Jurkat, Clone E6-1 (cell line): ENCODE measurements at places on chromosomes 4 and X.

DNA sequence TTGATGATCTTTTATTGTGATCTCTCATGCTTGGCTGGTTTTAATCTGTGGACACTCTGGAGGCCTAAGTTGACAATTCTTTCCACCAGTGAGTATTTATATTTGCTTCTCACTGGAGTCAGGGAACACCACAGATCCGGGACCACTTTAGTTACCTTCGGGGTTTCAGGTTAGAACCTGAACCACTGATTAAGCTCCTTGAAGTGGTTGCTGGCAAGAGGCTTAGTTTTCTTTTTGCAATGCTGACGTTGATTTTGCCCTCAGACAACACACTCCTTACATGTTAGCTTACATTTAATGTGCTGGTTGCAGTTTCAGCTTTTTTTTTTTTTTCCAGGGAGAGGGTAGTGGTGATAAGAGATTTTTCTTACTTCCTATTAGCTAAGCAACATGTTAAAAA, 10.5 kb upstream of the ZNF330 start:
- peak; percentile 31 for DNase-seq

DNA sequence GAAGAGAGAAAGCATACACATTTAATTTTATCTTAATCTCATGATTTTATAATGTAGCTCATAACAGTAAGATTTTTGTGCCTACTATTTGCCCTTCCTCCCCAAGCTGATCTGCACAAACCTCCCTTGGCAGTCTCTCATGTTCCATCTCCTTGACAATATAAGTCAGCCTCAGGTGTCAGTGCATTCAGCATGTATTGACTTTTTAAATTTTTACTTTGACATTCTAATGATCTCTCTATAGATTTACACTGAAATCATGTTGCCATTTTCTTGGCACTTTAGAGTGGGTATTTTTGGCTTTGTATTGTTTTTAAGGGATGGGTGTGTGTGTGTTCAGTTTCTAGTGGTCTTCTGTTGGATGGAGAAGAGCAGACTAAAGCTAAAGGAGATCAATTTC, 505.3 kb upstream of the CPEB2 start:
- DNase-seq = no peak

- no peak for DNase-seq
These were observed 24.9 kb downstream of the PALLD start for GRCh38 chr4:168521721-168522120.

- peak; percentile 25 for DNase-seq
These were observed 791.9 kb downstream of the FAT4 start for GRCh38 chr4:126106658-126107057.

- DNase-seq = no peak
These were observed 57.8 kb downstream of the NDNF start for GRCh38 chr4:121014544-121014943.
